ENCODE measurements at places on chromosomes 3 and 15. TPM values are rescaled to one million over a fixed set of nuclear protein-coding genes. Genes with fewer than 3 reads are reported as not detected.

Gene PROK2
- not detected for polyA plus RNA-seq

Gene CDCP1
- 1.2 TPM for polyA plus RNA-seq

Gene FEZF2
- polyA plus RNA-seq, result not detected

Gene TMEM158
- polyA plus RNA-seq, result 6.7 TPM

Gene STRA6
- 26.3 TPM for polyA plus RNA-seq

Gene ROBO1
- 114 TPM for polyA plus RNA-seq

Gene ERICH6
- polyA plus RNA-seq, result 0.46 TPM

Gene EAF2
- polyA plus RNA-seq, result 7.8 TPM

Gene GOLGA6L6
- not detected for polyA plus RNA-seq

Gene TF
- 2.5 TPM for polyA plus RNA-seq

Gene PLD1
- polyA plus RNA-seq, result 9.6 TPM

- DNase-seq, result no peak
These were observed 329.9 kb upstream of the ROBO1 start for GRCh38 chr3:80097674-80098073.

DNA sequence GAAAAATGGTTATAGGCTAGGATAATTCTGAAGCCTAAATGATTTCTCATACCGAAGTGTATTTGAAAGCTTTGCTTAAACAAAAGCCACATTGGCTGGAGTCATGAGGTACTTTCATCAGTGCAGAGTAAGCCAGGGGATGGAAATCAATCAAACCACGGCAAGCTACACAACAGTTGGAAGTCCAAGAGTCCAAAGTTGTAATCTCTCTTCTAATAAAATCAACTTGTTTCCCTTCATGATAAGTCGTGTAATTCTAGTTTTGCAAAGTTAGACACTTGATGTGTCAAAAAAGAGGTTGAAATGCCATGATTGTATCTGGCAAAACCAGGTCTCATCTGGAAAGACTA is 250.5 kb upstream of the VEPH1 start:
- DNase-seq, result no peak

GRCh38 chr15:73375755-73376305 is 7.1 kb upstream of the HCN4 start:
- DNase-seq, result no peak

DNA sequence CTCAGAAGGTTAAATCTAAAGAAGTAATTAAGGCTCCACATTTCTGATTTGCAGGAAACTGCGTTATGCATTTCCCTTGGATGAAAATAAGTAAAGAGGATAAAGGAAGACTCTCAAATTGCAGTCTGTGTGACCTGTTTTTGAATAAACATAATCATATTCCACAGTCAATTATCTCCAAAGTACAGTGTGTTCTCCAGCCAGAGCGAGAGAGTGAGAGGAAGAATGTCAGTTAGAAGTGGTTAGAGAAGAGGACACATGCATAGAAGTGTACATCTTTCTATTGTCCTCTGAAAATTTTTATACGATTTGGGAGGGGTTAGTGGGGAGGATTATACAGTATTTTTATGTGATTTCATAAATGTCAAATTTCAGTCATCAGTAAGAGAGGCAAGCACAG is 487.1 kb downstream of the LPP start:
- no peak for DNase-seq

DNA sequence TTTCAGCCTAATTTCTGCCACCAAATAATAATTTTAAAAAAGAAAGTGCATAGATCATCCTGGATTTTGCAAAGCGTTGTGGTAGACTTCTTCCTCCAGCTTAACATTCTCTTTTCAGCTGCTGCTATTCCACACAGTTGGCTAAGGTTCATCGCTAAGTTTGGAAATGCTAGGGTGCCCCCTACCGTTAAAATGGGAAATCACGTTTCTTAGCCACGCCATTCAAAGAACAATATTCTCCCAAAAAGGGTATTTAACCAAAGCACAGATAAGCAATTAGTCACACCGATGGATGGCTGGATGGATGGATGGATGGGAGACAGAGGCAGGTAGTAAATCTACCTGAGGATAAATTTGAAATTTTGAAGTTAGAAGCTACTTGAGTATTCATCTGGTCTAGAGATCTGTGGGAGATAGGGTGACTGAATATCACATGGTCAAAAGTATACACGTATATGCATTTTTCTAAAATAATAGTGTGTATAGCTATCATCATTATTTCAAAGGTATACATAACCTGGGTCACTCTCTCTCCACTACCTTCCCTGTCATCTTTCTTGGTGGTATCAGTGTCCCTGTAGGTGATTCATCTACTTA is 67.2 kb downstream of the EFHB start:
- DNase-seq, result no peak

- DNase-seq, result no peak
These were observed 49.2 kb downstream of the HDGFL3 start for GRCh38 chr15:83158393-83158792.

DNA sequence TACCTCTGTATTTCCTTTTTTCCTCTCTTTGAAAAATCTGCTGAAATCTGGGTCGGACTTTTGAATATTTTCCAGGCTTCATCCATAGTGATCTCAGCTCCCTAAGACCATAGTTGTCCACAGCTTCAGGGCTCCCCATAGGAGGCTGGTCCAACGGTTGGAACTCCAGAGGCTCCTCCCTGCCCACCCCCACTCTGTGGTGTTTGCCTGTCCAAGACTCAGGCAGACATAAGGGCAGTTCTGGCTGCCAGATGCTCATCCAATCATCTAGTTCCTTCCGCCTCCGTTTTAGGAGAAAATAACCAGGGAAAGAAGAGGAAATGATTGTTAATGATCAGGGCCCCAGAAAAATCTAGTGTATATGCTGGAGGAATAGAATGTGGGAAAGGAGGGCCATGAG is 27.9 kb upstream of the PRTG start:
- no peak for DNase-seq

DNA sequence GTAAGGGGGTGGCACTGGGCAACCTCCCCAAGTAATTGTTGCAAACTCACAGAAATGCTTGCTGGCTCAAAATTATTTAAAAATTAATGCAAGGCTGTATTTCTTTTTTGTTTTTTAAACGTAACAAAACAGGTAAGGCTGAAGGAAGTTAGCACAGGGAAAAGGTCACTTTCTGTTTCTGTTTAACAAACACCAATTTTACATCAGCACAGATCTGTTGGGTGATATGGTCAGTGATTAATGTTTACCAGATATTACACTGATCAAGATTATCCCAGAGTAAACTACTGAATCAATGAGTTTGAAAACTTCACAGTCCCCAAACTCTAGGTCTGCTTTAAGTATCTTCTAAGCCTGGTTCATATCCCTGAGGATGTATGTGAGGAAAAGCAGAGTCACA is 558.0 kb downstream of the FOXP1 start:
- DNase-seq, result no peak

GRCh38 chr15:79432345-79433275 is 474 bp downstream of the MINAR1 start:
- peak; percentile 13 for DNase-seq

DNA sequence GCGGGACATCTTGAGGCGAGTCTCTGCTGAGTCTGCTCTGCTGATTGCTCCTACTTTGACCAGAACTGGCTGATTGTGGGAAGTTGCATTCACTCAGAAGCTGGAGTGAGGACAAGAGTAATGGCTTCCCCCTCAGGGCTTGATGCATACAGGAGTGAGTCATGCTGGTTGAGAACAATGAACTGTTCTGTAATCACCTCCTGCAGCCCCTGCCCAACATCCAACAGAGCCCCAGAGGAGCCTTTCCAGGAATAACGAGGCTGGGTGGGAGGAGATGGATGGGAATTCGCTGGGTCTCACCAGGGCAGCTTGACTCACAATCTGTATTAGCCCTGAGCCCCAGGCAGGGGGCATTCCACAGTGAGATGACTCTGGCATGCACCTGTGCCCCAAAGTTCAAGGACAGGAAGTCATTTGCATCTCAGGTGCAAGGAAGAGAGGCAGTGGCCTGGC is 85.0 kb downstream of the RAB11A start:
- DNase-seq, result no peak

GRCh38 chr3:104154896-104155295 is 1211.8 kb upstream of the ALCAM start:
- no peak for DNase-seq

GRCh38 chr15:73683777-73684580 is at the start of gene CD276:
TSS of gene CD276 (plus strand) at chr15:73684383. CDS start at chr15:73699640, 15,257 bp downstream.
- no peak for DNase-seq

GRCh38 chr15:40095371-40096093 is 13.1 kb downstream of the BMF start:
- DNase-seq, result no peak

GRCh38 chr3:61227799-61228198 is 23.5 kb downstream of the FHIT start:
- no peak for DNase-seq

Measured in left renal cortex interstitium (tissue), 4 donors.